ENCODE measurements at places on chromosomes 16 and 17. TPM values are rescaled to one million over a fixed set of nuclear protein-coding genes. Genes with fewer than 3 reads are reported as not detected.

Gene WRAP53
- 3.1 TPM for total RNA-seq

Gene RNF112
- 0.58 TPM for total RNA-seq

Gene VTN
- total RNA-seq = 0.19 TPM

Gene ATMIN
- 41.4 TPM for total RNA-seq

Gene ATP2C2
- total RNA-seq = not detected

Gene IGFBP4
- total RNA-seq = 518 TPM

Gene MGAT5B
- total RNA-seq = 0.38 TPM

Gene SCARF1
- 0.96 TPM for total RNA-seq

Gene PIPOX
- total RNA-seq = 5.1 TPM

Gene ADAT1
- total RNA-seq = 55.2 TPM

Gene HS3ST3A1
- total RNA-seq = 4.8 TPM

Gene EVI2B
- total RNA-seq = under 0.01 TPM

Gene NETO2
- 13.8 TPM for total RNA-seq

Gene LITAFD
- total RNA-seq = not detected

Gene CTRB2
- total RNA-seq = not detected

Gene SLC47A1
- 0.19 TPM for total RNA-seq

Gene KRTAP9-9
- total RNA-seq = not detected

Gene VAT1L
- total RNA-seq = 3.7 TPM

Gene KIAA0513
- total RNA-seq = 11.6 TPM

Gene CDH13
- total RNA-seq = 141 TPM

Gene LYRM9
- total RNA-seq = 17.5 TPM

Gene PPP1R27
- total RNA-seq = 0.19 TPM

Gene AANAT
- not detected for total RNA-seq

Gene NPIPA8
- total RNA-seq = not detected

Gene TMIGD1
- total RNA-seq = not detected

Gene ULK2
- 17.2 TPM for total RNA-seq

Gene COL1A1
- 508 TPM for total RNA-seq

Gene PRR29
- 0.85 TPM for total RNA-seq

Gene CDIP1
- total RNA-seq = 8.6 TPM

Gene TBC1D3
- not detected for total RNA-seq

Gene CORO6
- 9.9 TPM for total RNA-seq

Gene SPATA22
- not detected for total RNA-seq

Gene SDR42E2
- not detected for total RNA-seq

Gene LRRC37A3
- total RNA-seq = 10.7 TPM

Gene ADAMTS18
- total RNA-seq = 9.4 TPM

Gene GOSR2
- 52.1 TPM for total RNA-seq

Gene BFAR
- total RNA-seq = 87.4 TPM

Gene TBC1D3C
- total RNA-seq = not detected

Gene TBC1D26
- not detected for total RNA-seq
